ENCODE measurements at places on chromosomes 11 and 22. TPM values are rescaled to one million over a fixed set of nuclear protein-coding genes. Genes with fewer than 3 reads are reported as not detected.
A peak's percentile ranks its signal among the peaks of the same experiment; 100 is the strongest.

Gene SDF2L1
- total RNA-seq: 32.4 TPM

DNA sequence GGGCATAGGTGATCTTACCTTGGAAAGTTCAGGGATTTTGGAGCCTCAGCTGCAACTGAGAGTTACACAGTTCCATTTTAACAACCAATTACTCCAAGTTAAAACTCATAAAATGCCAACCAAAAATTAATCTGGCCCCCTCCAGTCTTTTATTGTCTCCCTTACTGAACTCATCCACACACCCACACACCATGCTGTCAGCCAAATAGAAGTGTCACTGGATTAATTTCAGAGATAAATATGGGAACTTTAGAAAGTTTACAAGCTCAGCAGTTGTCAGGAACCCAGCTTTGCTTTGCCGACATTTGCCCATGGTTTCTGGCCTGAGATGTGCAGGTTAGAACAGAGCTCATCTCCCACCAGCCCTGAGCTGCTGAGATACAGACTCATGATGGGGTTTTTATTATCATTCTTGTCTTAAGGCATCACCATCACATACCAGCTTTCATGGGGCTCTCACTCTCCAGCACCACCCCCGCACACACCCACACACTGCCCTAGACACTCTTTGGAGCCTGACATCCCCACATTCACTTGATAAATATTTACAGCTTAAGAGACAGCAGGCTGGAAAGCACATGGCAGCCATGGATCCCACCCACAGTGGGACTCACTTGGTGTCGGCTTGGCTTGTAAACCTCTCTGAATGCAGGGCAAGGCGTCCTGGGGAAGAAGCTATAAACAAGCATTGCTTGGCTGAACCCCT, 23.7 kb upstream of the CTR9 start:
- H3K27ac ChIP-seq: no peak overlapping the region
- H3K4me3 ChIP-seq: no peak overlapping the region
- H3K4me1 ChIP-seq: peaks cover 2% of the 10 kb centered on the region
- DNase-seq: no peak

Gene KRTAP5-8
- total RNA-seq: not detected

DNA sequence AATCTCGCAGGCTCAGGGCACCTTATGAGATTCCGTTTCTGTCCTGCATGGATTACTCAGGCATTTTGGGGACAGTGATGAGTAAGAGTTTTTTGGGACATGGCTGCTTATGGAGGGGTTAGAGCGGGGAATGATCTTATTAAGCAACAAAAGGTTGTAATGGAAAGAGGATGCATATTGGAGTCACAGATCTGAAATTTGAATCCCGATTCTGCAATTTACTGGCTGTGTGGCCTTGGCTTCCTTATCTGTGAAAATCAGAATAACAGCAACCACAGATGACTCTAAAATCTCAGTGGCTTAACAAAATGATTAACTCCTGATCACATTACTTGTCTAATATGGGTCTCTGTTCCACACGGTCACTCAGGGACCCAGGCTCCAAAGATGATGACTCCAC, 5.8 kb downstream of the TSPAN18 start:
- H3K4me3 ChIP-seq: peak overlapping the region; percentile 10
- peaks cover 57% of the 10 kb centered on the region for H3K36me3 ChIP-seq
- DNase-seq: no peak
- H3K27ac ChIP-seq: no peak overlapping the region

Gene C11orf42
- not detected for total RNA-seq

DNA sequence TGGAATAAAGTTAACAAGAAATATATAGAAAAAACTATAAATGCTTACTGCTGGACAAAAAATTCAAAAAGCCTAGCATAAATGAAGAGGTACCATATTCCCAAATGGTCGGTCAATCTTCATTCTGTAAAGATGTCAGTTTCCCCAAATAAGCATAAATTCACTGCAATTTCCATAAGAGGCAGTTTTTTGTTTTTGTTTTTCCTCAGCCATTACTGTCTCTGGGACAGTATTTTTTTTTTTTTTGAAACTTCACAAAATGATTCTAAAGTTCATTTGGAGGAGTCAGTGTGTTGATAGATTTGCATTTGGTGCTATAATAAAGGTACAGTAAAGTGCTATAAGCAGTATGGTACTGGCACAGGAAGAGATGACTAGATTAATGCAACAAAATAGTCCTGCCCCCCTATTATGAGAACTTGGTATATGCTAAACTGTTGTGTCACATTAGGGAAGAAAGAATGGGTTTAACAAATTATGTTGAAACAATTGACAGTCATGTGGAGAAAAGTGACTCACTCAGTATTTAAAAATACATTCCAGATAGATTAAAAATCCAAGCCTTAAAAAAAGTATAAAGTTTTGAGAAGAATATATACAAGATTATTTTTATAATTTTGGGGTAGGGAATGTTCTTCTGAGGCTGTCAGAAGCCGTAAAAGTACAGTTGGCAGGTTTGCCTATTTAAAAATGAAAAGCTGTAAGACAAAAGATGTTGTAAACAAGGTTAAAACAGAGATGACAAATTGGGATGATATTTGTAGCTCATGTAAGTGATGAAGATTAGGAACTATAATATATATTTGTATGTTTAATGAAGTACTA, 2.6 kb upstream of the FTH1 start:
- H3K4me3 ChIP-seq: no peak overlapping the region
- H3K27me3 ChIP-seq: peaks cover 8% of the 10 kb centered on the region
- H3K4me1 ChIP-seq: peaks cover 39% of the 10 kb centered on the region
- H3K36me3 ChIP-seq: peaks cover 7% of the 10 kb centered on the region
- DNase-seq: no peak
- H3K27ac ChIP-seq: no peak overlapping the region

Gene OR52A1
- total RNA-seq: 0.03 TPM

- peaks cover 5% of the 10 kb centered on the region for H3K36me3 ChIP-seq
- peaks cover 39% of the 10 kb centered on the region for H3K4me1 ChIP-seq
- peaks cover 4% of the 10 kb centered on the region for H3K27me3 ChIP-seq
- no peak overlapping the region for H3K27ac ChIP-seq
These were observed 10.4 kb downstream of the PACSIN2 start for GRCh38 chr22:43004362-43005035.

Measured in endothelial cell (in vitro differentiated cells).